ENCODE measurements at places on chromosomes 7 and 10.

DNA sequence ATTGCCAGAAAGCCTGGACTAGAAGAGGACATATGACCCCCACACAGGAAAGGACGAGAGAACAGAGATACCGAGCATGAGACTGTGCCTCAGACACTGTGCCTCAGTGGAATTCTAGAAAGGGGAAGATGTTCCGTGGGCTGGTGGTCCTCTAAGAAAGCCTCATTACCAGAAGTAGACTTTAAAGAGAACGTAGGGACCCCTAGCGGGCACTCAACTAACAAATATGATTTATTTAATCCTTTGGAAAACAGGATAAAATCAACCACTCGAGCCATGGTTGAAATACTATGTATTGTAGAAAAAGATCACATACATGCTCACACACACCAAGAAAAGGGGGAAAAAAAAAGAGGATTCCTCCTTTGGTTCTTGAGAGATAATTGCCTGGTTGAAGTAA is 701.2 kb upstream of the SORCS1 start:
- no peak for DNase-seq

GRCh38 chr7:145957160-145957890 is 159.3 kb upstream of the CNTNAP2 start:
- DNase-seq, result no peak

DNA sequence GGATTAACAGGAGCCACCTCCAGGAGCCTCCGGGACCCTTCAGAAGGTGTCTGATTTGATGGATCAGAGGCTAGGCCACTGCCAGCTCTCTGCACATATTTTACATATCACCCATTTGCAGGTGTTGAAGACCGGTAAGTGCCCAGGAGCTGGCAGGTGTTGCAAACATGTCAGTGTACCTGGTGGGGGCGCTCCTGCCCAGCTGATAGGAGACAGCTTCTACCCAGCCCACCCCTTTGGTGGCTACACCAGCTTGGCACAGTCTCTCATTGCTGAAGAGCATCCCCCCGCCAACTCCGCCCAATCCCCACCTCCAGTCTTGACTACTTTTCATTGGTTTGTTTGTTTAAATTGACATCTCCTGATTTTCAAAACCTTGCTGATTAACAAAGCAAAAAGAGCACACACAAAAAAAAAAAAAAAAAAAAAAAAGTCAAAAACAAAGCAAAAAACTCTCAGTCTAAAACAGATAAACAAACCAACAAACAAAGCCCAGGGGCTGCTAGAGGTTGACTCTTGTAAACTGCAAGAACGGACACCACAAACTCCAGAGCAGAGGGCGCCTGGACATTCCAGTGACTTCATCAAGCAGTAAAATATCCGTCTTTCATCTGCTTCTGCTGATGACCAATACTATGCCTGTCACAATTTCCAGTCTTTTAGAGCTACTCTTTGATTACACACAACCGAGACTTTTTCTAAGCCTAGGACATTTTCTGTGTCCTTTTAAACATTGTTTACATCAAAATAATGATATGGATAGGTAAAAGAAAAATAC is 275.3 kb downstream of the NRG3 start:
- DNase-seq, result no peak

DNA sequence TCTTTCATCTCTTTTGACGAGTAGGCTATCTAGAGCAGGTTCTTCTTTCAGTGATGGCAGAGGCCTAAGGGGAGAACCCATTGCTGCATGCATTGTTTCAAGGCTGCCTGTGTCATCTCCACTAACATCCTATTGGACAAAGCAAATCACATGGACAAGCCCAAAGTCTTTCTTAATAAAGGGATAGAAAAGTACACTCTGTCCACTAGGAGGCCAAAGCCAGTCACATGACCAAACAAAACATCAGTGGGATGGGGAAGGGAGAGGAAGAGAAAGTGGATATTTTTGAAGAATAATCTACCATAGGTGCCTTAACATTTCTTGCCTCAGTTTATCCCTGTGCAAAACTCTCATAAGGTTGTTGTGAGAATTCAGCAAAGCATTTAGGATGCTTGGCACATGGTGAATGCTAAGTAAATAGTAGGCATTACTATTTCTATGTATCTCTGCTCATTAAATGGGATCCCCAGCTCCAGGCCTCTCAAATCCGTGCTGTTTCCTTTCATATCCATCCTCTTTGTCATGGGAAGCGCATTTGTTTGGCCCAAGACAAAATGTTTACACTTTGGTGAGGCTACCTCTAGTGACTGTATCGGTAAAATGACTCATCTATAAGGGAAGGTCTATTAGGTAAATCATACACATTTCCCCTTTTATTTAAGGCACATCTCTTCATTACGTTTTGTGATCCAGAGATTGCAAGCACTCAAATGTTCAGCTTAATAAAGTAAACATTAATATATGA is 16.7 kb upstream of the CADPS2 start:
- DNase-seq, result no peak

DNA sequence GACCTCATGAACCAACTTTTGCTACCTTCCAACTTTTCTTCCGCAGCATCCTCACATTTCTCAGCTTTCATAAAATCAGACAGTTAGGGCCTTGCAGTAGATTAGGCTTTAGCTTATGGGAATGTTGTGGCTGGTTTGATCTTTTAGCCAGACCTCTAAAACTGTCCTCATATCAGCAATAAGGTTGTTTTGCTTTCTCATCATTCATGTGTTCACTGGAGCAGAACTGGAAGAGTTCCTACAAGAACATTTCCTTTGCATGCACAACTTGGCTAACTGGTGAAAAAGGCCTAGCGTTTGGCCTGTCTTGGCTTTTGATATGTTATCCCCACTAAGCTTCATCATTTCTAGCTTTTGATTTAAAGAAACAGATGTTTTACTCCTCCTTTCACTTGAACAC is 130.0 kb upstream of the LRRTM3 start:
- no peak for DNase-seq

GRCh38 chr10:99766302-99766681 is 16.1 kb upstream of the ABCC2 start:
- DNase-seq, result no peak

DNA sequence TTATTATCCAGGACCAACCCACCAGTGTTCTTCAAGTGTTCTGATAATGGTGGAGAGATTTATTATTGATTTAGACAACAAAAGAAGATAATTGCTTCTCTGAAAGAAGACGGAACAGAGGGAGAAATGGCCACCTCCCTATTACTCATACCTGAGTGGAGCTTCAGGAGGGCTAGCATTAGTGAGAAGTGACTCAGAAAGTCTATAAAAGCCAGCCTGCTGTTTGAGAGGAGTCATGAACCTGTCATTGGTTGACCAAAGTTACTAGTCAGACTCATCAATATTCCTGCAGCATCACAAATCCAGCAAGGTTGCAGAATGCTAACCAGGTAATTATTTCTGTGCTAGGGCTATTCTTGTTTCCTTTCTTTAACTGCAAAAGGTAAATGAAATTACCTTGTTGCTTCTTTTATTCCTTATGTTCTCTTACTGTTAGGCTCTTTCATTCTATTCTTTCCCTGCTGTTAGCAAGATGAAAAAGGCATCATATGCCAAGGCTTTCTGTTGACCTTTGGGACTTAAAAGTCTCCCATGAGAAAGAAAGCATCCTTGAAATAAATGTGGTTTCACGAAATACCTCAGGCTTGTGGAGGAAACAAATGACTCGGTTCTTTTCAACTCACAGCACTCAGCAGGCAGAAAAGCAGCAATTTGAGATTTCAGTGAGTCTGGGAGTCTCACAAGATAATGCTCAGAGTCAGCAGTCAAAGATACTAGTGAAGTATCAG is 256.4 kb upstream of the PHYHIPL start:
- DNase-seq, result no peak

DNA sequence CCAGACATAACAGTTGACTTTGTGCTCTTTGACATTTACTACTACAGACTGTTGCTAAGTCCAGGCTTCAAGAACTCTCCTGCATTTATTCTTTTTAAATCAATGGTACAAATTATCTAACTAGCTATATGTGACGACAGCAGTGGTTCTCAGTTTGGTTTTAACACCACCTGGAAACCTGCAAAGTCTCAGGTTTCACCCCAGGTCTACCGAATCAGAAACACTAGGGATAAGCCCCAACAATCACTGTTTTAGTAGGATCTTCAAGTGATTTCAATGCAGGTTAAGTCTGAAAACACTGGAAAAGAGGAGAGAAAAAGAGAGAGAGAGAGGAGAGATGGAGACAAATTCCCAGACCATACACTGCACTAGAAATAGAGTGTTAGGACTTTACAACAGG is 519.0 kb downstream of the PCDH15 start:
- no peak for DNase-seq

GRCh38 chr7:115177103-115177502 is 255.2 kb downstream of the MDFIC start:
- no peak for DNase-seq

GRCh38 chr10:73253225-73253555 is 746 bp upstream of the MRPS16 start:
- DNase-seq, result no peak

- DNase-seq, result no peak
These were observed 26.6 kb upstream of the AKR1D1 start for GRCh38 chr7:138049505-138050116.

- no peak for DNase-seq
These were observed 242.7 kb upstream of the SEMA3C start for GRCh38 chr7:81161451-81162075.

- no peak for DNase-seq
These were observed 73.3 kb downstream of the C10orf90 start for GRCh38 chr10:126597211-126597610.

GRCh38 chr7:135801045-135801693 is 52.6 kb upstream of the FAM180A start:
- DNase-seq, result no peak

DNA sequence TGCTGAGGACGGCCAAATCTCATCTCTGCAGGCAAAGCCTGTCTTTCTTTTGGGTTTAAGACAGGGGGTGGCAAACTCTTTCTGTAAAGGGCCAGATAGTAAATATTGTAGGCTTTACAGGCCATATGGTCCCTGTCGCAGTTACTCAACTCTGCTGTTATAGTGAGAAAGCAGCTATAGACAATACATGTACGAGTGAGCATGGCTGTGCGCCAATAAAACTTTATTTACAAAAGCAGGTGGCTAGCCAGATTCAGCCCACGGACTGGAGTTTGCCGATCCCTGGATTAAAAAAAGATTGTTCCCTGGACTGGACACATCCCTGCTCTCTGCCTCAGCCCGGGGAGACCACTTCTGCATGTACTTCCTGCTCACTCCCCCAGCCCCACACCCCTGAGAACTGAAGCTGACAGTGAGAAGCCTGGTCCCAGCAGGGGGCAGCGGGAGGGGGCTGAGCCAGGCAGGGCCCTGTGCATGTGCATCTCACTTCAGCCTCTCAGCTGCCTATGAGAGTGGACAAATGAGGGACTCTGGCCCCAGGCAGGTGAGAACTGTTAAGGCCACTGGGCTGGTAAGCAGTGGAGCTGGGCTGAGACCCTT is 392.4 kb downstream of the PLXNA4 start:
- DNase-seq, result no peak

- no peak for DNase-seq
These were observed 97.0 kb downstream of the LARP4B start for GRCh38 chr10:834493-834892.

- DNase-seq, result no peak
These were observed 108.3 kb upstream of the ABCB5 start for GRCh38 chr7:20507157-20507556.

- DNase-seq, result no peak
These were observed 660 bp upstream of the HHEX start for GRCh38 chr10:92688927-92689662.

DNA sequence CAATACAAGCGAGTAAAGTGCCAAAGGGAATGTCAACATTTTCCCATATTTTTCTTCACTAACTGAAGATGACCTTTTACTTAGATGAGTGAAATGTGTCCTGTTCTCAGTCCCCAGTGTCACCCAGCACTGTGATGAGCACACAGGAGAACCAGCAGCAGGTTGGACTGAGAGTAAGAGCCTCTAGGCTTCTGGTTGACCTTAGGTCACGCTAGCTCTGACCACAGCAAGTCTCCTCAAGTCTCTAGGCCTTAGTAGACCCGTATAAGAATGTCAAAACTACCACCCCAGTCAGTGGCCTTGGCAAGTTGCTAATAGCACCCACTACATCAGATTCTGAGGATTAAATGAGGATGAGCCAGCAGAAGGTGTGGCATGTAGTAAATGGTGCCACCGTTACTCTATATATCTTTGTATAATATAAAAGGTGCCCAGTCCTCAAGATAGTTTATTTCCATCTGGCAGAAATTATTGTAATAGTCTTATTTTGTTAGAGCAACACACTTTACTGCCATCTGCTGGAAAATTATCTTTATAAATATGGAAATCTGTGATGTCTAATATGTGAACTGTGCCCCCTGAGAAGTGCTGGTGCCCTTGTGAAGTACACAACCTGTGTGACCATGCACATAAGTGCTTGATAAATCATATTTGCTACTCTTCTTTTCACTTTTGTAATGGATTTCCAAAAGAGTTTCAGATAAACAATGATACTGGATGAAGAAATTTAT is 75.7 kb downstream of the SPAG6 start:
- DNase-seq, result no peak

DNA sequence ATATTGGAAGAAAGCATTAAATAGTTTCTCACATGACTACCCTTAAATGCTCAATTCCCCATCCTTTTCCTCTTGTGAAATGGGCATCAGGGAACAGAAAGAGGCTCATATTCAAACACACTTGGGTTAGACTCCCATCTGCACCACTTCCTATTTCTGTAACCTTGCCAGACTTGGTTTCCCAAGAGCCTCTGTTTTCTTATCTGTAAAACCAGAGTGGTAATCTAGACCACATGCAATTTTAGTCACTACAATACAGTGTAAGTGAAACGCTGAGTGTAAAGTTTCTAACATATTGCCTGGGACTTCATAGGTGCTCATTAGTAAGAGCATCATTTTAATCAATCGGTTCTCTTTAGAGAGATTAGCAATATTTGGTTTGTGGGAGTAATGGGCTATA is 136.3 kb downstream of the SORCS1 start:
- DNase-seq, result no peak

DNA sequence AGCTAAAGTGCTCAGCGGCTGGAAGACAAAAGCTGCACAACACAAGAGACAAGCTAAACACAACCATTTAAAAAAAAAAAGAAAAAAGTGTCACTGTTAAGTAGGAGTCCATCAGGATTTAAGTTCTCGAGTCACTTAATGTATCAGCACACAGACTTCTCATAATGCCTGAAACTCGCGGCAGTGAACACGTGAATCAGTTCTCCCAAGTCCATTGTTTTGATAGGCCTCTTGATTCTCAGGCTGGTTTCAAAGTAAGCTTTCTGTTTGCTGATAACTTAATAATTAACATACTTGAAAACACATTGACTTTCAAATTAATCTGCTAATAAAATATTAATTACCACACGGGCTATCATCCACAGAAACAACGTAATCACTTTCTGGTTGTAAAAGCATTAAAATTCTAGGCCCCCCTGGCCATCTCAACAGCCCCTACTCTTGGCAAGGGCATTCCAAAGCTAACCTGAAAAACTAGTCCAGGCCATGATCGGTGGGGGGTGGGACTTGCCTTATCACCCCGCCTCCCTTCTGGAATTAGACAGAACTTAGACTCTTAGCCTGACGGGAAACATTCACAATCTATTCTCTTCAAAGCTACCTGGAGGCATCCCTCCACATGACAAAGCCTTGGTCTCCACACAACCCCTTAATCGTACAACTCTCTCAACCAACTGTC is 129.0 kb downstream of the DIP2C start:
- DNase-seq, result no peak

GRCh38 chr7:139560678-139561077 is 37.2 kb downstream of the CLEC2L start:
- no peak for DNase-seq
